Stomach (tissue), 19 donors: ENCODE measurements at places on chromosomes 7 and 10. TPM values are rescaled to one million over a fixed set of nuclear protein-coding genes. Genes with fewer than 3 reads are reported as not detected.

GRCh38 chr10:25972631-25973030, 38.6 kb downstream of the MYO3A start:
- DNase-seq: no peak
- H3K36me3 ChIP-seq: no peaks in the 10 kb centered on the region
- no peak overlapping the region for H3K27ac ChIP-seq

MYO1G gene
- total RNA-seq: 1.8 TPM

DNA sequence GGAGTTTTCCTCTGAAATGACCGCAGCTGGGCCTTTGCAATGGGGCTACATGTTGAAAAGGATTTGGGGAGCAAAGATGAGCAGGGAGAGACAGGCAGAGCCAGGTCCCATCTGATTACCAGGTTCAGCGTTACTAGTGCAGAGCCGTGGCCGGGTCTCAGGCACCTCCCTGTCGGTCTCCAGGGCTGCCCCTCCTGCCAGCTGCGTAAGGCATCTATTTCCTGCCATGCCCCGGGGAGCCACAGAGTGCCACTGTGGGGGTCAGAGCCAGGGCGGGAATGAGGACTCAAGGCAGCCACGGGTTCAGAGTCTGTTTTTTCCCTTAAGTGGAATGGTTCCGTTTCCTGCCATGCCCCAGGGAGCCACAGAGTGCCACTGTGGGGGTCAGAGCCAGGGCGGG, 382.6 kb upstream of the SHH start:
- no peaks in the 10 kb centered on the region for H3K36me3 ChIP-seq
- no peaks in the 10 kb centered on the region for H3K27me3 ChIP-seq
- no peak for DNase-seq
- no peak overlapping the region for H3K4me3 ChIP-seq

DNA sequence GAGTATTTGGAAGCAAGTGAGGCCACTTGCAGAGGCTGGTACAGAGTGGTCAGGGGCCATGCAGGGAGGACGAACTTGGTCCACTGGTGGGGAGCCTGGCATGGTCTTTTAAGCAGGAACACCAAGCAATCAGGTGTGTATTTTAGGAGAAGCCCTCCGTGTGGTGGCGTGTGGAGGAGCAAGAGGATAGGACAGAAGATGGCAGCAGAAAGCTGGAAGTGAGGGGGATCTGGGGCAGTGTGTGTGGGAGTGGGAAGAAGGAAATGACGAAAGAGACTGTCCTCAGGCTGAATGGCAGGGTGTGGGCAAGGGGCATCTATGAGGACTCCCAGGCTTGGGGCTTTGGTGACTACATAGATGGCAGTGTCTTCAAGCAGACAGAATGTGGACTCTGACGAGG, 51.2 kb downstream of the TEX36 start:
- H3K4me3 ChIP-seq: no peak overlapping the region
- H3K27me3 ChIP-seq: no peaks in the 10 kb centered on the region
- no peaks in the 10 kb centered on the region for H3K4me1 ChIP-seq
- no peak overlapping the region for H3K27ac ChIP-seq
- no peak for DNase-seq

DNA sequence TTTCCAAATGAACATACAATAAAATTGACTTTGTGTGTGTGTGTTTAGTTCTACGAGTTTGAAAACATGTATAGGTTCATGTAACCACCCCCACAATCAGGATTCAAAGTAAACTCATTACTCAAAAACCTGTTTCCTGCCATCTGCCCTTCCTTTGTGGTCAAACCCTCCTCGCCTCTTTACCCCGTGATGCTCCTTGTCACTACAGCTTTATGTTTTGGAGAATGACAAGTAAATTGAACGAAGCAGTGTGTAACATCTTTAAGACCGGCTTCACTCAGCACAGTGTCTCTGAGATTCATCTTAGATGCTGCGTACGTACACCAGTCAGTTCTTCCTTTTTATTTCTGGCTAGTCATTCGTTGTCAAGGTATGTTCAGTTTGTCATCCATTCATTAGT, 54.6 kb upstream of the MKI67 start:
- no peaks in the 10 kb centered on the region for H3K36me3 ChIP-seq
- H3K27me3 ChIP-seq: no peaks in the 10 kb centered on the region
- H3K4me1 ChIP-seq: no peaks in the 10 kb centered on the region

DNA sequence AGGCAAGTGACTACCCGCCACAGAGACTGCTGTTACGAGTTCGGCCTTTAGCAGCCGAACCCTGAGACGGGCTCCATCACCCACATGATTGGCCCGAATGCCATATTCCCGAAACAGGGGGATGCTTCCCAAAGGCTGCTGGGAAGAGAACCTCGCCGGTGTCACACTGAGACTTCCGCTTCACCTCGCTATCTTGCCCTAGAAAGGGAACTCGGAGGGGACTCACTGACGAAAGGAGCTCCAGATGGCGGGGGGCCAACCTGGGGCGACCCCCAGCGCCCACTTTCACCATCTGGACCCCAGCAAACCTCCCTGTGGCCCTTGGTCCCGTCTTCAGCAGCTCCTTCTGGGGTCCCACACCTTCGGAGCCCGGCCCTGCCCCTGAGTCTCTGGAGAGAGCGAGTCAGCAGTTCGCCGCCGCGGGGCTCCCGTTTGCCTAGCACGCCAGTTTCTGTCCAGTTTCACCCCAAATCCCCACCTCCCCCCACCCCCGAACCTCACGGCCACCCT, 529 bp downstream of the HPS1 start:
- peaks cover 14% of the 10 kb centered on the region for H3K4me1 ChIP-seq
- peak overlapping the region; percentile 94 for H3K27ac ChIP-seq
- DNase-seq: peak; percentile 65
- H3K4me3 ChIP-seq: peak overlapping the region; percentile 73
- no peaks in the 10 kb centered on the region for H3K27me3 ChIP-seq

TSPAN33 gene
- 1.8 TPM for total RNA-seq

SCIN gene
- total RNA-seq: 4.1 TPM
